ENCODE measurements at places on chromosomes 11 and 22. TPM values are rescaled to one million over a fixed set of nuclear protein-coding genes. Genes with fewer than 3 reads are reported as not detected.

Gene RFPL3
- total RNA-seq: not detected

Gene MACROD1
- 36.7 TPM for total RNA-seq

Gene PDE2A
- total RNA-seq: 2.3 TPM

Gene NARS2
- total RNA-seq: 19.0 TPM

Gene MTCH2
- 158 TPM for total RNA-seq

Measured in RPMI7951 (cell line).